Activated CD4-positive, alpha-beta T cell treated with anti-CD3 and anti-CD28 coated beads, Interleukin-2, amount 10 ng/mL, durations not matched to agents 7 days and 5 days (primary cell): ENCODE measurements at places on chromosomes 7 and 10. TPM values are rescaled to one million over a fixed set of nuclear protein-coding genes. Genes with fewer than 3 reads are reported as not detected.

GRCh38 chr10:100636848-100637553 is 101.3 kb downstream of the HIF1AN start:
- H3K4me3 ChIP-seq: no peak overlapping the region
- H3K4me1 ChIP-seq: no peaks in the 10 kb centered on the region
- no peak for DNase-seq
- peaks cover 42% of the 10 kb centered on the region for H3K27me3 ChIP-seq
- H3K27ac ChIP-seq: no peak overlapping the region

The MYH16 gene
- total RNA-seq: not detected

The SEC31B gene
- 202 TPM for total RNA-seq

GRCh38 chr10:110492069-110492822 is 5.5 kb upstream of the DUSP5 start:
- H3K27me3 ChIP-seq: peaks cover 12% of the 10 kb centered on the region
- peaks cover 25% of the 10 kb centered on the region for H3K4me1 ChIP-seq
- H3K4me3 ChIP-seq: no peak overlapping the region
- no peak for DNase-seq

The PNLIPRP1 gene
- total RNA-seq: not detected

- H3K4me3 ChIP-seq: no peak overlapping the region
- no peaks in the 10 kb centered on the region for H3K36me3 ChIP-seq
- H3K27me3 ChIP-seq: peaks cover 19% of the 10 kb centered on the region
- H3K4me1 ChIP-seq: no peaks in the 10 kb centered on the region
- DNase-seq: no peak
These were observed 91.2 kb downstream of the ZNF22 start for GRCh38 chr10:45091968-45092367.

The GARIN1A gene
- total RNA-seq: 0.92 TPM

The ABCC2 gene
- 1.3 TPM for total RNA-seq

- H3K27me3 ChIP-seq: no peaks in the 10 kb centered on the region
- H3K4me1 ChIP-seq: peaks cover 82% of the 10 kb centered on the region
- no peak for DNase-seq
- H3K36me3 ChIP-seq: peaks cover 66% of the 10 kb centered on the region
- H3K4me3 ChIP-seq: no peak overlapping the region
- H3K27ac ChIP-seq: no peak overlapping the region
These were observed 67.6 kb downstream of the FAM53B start for GRCh38 chr10:124676416-124677062.

The GLI3 gene
- 0.12 TPM for total RNA-seq

DNA sequence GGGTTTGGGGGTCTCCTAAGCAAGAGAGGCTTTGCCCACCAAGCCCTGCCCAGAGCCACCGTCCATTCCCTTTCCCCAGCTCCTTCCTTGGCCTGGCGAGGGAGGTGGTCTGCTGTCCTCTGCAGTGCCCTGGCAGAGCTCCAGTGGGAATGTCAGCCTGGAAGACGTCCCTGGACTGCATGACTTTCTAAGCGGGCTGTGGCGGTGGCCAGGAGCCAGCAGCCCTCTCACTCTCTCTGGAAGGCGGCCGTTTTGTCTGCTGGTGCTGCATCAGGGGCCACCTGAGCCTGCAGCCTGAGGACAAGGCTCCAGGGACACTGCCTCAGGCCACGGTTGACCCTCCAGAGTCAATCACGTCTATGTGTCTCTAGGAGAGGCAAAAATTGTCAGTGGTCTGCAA is 271.0 kb downstream of the SKAP2 start:
- peaks cover 18% of the 10 kb centered on the region for H3K27me3 ChIP-seq
- no peak for DNase-seq
- H3K4me3 ChIP-seq: no peak overlapping the region

DNA sequence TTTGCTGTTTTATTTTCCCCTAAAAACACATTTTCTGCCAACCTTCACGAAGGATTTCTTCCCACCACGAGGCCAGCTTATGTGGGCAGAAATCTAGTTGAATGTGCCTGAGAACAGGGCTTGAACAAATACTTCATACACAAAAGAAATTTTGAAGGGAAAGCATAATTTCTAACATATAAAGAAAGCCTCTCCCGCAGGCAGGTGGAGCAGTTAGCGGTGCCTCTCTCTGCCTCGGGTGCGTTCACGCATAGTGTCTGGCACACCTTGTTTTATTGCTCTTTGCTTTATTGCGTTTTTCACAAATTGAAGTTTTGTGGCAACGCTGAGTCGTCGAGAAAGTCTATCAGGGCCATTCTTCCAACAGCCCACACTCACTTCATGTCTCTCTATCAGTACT is 7.0 kb upstream of the CSGALNACT2 start:
- no peak overlapping the region for H3K27ac ChIP-seq
- no peak for DNase-seq
- H3K36me3 ChIP-seq: peaks cover 7% of the 10 kb centered on the region
- H3K27me3 ChIP-seq: no peaks in the 10 kb centered on the region
- H3K4me3 ChIP-seq: no peak overlapping the region

- peaks cover 19% of the 10 kb centered on the region for H3K4me1 ChIP-seq
- H3K27ac ChIP-seq: peak overlapping the region; percentile 2
- peaks cover 90% of the 10 kb centered on the region for H3K36me3 ChIP-seq
- DNase-seq: no peak
These were observed 256.8 kb downstream of the CELF2 start for GRCh38 chr10:11274452-11274851.

- no peak overlapping the region for H3K27ac ChIP-seq
- H3K4me1 ChIP-seq: peaks cover 25% of the 10 kb centered on the region
- no peaks in the 10 kb centered on the region for H3K36me3 ChIP-seq
- H3K27me3 ChIP-seq: no peaks in the 10 kb centered on the region
These were observed 50.6 kb downstream of the PRTFDC1 start for GRCh38 chr10:24901686-24902399.

DNA sequence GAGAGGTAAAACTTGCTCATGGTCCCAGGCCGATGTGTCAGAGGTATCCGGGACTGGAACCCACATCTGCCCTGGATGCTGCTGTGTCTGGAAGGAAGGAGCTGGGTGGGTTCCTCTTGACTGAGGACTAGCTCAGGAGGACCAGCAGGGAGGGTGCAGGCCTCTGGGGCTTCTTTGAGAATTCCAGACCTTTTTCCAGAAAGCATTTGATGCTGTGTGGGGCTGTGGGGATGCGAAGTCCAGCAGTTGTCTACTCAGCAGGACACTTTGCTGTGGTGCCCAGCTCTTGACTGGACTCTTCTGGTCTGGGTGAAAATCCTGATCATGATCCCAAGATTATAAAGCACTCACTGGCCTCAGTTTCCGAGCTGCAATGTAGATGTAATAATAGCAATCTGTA is 1.7 kb downstream of the RAMP3 start:
- peaks cover 23% of the 10 kb centered on the region for H3K27me3 ChIP-seq
- H3K36me3 ChIP-seq: no peaks in the 10 kb centered on the region
- H3K4me3 ChIP-seq: no peak overlapping the region
- no peak for DNase-seq

The CCDC172 gene
- not detected for total RNA-seq

DNA sequence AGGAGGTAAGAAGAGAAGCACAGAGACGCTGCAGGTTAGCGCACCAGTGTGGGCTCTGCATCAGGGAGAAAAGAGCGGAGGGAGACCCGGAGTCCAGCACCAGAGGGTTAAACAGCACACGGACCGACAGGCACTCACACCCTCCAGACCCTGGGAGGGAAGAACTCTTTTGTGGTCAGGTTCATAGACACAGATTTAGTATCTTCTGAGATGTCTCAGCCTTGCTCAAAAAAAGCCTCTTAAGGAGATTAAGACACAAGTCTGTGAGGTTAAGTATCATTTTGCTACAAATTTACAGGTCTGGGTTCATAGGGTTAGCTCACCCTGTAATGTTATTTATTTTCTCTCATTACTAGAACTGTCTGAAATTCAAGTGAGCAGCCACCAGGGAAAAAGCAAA is 16.8 kb upstream of the NDST2 start:
- peaks cover 24% of the 10 kb centered on the region for H3K36me3 ChIP-seq
- H3K4me1 ChIP-seq: no peaks in the 10 kb centered on the region
- no peaks in the 10 kb centered on the region for H3K27me3 ChIP-seq
- H3K4me3 ChIP-seq: no peak overlapping the region
- DNase-seq: no peak
- H3K27ac ChIP-seq: no peak overlapping the region

DNA sequence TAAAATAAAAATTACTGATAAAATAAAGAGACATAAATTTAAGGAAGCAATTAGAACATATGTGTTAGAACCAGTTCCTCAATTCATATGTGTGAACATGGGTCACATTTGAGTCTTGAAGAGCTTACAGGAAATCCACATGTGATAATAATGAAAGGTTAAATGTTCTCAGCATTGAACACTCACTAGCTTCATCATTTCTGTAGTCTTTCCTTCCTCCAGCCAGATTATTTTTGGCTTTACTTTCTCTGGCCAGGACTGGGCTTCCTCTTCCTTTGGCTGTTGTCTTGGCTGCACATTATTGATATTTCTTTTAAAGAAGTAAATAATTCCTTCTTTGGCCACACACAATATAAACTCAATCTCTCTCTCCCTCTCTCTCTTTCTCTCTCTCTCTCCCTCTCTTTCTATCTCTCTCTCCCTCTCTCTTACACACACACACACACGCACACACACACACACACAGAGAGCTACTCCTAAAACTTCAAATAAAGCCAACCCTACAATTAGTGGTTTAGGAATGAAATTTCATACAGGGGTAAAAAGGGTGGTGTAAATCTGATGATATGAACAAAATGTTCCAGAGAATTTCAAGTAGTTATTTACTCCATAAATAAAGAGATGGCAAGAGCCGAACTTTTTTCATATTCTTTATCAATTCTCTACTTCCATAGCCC is 171.2 kb downstream of the REEP3 start:
- peaks cover 6% of the 10 kb centered on the region for H3K36me3 ChIP-seq
- peaks cover 2% of the 10 kb centered on the region for H3K4me1 ChIP-seq
- no peak overlapping the region for H3K4me3 ChIP-seq
- no peak for DNase-seq

The ITGB8 gene
- total RNA-seq: not detected

DNA sequence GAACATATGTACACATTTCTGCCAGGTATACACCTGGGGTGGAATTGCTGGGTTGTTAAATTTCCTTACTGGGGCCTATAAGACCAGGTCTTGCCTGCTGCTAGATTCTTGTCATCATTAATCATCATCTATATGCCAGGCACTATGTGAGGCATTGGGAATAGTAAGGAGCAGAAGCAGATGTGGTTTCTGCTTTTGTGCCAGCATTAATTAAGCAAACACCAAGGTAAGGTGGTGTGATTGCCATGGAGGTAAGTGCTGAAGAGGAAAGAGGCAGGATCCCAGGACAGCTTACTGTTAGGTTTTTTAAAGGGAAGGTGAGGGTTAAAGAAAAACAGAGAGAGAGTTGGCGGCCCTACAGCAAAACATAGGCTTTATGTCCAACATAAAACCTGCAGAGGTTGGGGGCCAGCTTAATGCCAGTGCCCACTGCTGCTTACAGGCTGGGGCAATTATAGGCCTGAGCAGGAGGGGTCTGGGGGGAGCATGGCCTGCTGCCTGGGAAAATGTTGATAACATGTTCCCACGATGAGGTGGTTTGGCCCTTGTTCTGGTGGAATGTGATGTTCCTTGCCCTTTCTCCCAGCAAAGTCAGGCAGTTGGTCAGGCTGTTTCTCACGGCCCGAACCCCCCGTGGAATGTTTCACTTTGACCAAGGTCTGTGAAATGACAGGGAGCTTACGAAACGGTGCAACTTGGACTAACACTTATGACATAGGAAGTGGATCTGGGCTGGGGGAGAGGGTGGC is 93.9 kb downstream of the RBM20 start:
- H3K27ac ChIP-seq: no peak overlapping the region
- H3K27me3 ChIP-seq: peaks cover 9% of the 10 kb centered on the region
- no peaks in the 10 kb centered on the region for H3K36me3 ChIP-seq
- H3K4me1 ChIP-seq: peaks cover 48% of the 10 kb centered on the region
- no peak overlapping the region for H3K4me3 ChIP-seq

GRCh38 chr7:44059219-44060090 is 5.9 kb downstream of the PGAM2 start:
- H3K27ac ChIP-seq: peak overlapping the region; percentile 13
- peaks cover 3% of the 10 kb centered on the region for H3K4me1 ChIP-seq
- H3K4me3 ChIP-seq: no peak overlapping the region
- H3K27me3 ChIP-seq: no peaks in the 10 kb centered on the region

DNA sequence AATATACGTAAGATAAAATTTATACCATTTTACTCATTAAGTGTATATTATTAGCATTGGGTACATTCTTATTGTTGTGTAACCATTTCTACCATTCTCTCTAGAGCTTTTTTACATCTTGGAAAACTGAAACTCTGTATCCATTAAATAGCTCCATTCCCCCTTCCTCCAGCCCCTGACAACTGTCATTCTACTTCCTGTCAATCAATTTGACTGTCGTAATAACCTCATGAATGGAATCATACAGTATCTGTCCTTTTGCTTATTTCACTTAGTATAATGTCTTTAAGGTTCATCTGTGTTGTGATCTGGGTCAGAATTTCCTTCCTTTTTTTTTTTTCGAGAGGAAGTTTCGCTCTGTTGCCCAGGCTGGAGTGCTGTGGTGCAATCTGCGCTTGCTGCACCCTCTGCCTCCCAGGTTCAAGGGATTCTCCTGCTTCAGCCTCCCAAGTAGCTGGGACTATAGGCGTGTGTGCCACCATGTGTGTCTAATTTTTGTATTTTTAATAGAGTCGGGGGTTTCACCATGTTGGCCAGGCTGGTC is 15.6 kb downstream of the ZRANB1 start:
- peaks cover 24% of the 10 kb centered on the region for H3K4me1 ChIP-seq
- no peak overlapping the region for H3K27ac ChIP-seq
- no peaks in the 10 kb centered on the region for H3K36me3 ChIP-seq
- H3K27me3 ChIP-seq: no peaks in the 10 kb centered on the region
- H3K4me3 ChIP-seq: no peak overlapping the region
- DNase-seq: no peak

The POP7 gene
- total RNA-seq: 40.5 TPM

DNA sequence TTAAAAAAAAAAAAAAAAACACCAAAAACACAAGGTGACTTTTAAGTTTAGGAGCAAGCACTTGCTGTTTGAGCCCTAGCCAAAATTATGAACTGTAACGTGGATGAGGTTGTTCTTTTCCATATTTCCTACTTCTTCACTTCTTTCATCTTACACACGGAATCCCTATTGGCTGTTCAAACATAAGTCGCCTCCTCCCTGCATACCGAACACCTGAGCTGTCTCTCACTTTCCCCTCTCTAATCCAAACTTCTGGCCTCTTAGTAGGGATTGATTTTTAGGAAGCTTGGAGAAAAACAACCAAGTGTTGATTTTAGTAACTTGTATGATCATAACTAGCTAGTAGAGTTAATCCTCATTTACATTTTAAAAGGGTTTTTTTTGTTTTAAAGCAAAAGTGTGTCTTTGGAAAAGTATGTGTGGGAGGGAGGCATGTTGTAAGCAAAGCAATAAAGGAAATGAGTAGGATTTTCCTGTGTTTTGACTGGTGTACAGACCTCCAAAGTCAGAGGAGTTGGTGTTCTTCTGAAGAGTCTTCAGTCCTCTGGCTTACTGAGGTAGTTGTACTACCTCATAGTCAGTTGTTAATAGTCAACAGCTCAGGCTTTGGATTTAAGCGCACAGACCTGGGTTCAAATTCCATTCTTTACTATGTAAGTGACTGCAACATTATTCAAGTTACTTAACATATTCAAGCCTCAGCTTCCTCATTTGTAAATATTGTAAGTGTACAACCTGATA is 39.3 kb downstream of the RABGEF1 start:
- H3K4me3 ChIP-seq: no peak overlapping the region
- peaks cover 36% of the 10 kb centered on the region for H3K36me3 ChIP-seq
- H3K4me1 ChIP-seq: peaks cover 8% of the 10 kb centered on the region
- no peak overlapping the region for H3K27ac ChIP-seq
